ENCODE measurements at places on chromosomes 4 and X.

DNA sequence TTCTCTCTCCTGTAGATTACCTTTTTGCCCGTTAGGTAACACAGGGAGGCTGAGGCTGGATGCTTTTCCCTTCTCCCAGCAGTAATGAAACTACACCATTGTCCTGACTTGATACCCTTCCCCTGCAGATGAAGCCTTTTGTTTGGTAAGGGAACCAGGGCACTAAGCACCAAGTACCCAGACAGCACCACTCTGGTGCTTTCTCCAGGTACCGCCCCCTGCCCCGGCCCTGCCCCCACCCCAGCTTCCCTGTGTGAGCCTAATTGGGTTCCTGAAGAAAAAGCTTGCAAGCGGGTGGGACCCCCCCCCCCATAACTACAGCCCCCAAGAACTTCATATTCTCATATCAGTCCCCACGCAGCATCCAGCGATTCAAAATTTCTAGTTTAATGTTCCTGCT is 79.8 kb downstream of the JADE3 start:
- DNase-seq: no peak

DNA sequence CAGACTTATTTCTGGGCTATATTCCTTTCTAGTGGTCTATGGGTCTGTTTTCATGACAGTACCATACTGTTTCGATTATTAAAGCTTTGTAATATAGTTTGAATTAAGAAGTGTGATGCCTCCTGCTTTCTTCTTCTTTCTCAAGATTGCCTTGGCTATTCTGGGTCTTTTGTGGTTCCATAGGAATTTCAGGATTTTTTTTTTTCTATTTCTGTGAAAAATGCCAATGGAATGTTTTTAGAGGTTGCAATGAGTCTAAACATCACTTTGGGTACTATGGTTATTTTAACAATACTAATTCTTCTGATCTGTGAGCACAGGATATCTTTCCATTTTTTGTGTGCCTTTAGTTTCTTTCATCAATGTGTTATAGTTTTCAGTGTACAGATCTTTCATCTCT is 204.3 kb upstream of the HCCS start:
- no peak for DNase-seq

- DNase-seq: no peak
These were observed 75.5 kb downstream of the PABPC4L start for GRCh38 chr4:134126000-134126560.

DNA sequence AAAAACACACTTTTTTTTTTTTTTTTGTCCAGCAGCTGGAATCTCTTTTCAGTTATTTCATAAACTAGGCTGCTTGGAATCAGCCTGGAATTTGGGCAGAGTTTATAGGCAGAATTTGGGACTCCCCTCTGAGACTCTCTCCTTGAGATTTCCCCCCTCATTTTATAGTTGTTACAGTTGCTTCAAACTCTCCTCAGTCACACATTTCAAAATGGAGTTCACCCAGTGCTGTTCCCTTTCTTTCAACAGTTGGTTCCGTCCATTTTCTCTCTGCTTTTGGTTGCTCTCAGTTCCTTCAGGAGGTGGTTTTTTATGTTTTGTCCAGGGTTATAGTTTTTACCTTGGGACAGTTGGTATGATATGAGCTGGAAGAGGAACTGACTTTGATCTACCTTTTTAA is 27.5 kb downstream of the NSD2 start:
- no peak for DNase-seq

DNA sequence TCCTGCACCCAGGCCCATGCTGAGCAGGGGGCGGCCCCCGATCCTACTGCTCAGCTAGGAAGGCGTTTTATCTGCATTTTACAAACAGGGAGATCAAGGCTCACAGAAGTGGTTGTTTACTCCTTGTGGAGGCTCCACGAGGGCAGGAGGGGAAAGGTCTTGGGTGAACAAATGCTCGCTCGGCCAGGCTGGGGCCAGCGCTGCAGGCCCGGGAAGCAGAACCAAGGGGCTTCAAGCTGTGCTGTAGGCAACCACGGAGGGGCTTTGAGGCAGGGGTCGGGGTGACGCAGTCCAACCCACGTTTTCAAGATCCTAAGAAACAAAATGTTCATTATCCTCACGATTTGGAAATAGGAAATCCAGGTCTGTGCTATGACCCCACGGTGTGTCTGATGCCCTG is 125.8 kb downstream of the HMX1 start:
- DNase-seq: no peak

All from stimulated activated CD8-positive, alpha-beta memory T cell treated with anti-CD3 and anti-CD28 coated beads, Interleukin-2, amount 100 ng/mL, for 48 hours (primary cell).